ENCODE measurements at places on chromosomes 2 and 18.
A peak's percentile ranks its signal among the peaks of the same experiment; 100 is the strongest.

DNA sequence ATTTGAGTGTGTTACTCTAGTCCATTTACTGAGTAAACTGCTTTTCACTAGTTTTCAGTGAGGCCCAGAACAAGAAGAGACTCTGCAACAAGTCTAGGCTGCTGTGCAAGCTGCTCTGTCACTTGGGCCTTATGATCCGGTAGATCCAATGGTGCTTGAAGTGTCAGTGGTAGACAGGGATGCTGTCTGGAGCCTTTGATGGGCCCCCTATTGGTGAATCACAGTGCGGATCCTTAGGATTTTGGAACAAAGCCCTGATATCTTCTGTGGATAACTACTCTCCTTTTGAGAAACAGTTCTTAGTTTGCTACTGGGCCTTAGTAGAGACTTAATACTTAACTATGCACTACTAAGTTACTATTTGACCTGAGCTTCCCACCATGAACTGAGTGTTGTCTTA lies 150.2 kb downstream of the TMEFF2 start:
- no peak for DNase-seq

DNA sequence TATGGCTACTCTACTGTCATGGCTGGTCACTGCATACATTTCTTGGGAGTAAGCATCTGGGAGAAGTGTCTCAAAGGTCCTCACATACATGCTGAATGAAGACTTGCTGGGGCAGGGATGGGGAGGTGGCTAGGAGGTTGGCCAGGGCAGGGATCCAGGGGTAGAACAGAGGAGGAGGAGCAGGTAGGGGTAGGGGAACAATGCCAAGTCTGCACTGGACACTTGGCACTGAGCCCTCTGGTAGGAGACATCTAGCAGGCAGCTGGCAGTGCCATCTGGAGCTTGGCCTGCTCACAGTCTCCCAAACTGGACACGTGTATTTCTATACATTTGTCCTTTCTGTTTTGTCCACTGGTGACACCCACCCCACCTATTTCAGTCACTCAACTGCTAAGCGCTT lies 62.7 kb upstream of the REV1 start:
- DNase-seq: no peak

DNA sequence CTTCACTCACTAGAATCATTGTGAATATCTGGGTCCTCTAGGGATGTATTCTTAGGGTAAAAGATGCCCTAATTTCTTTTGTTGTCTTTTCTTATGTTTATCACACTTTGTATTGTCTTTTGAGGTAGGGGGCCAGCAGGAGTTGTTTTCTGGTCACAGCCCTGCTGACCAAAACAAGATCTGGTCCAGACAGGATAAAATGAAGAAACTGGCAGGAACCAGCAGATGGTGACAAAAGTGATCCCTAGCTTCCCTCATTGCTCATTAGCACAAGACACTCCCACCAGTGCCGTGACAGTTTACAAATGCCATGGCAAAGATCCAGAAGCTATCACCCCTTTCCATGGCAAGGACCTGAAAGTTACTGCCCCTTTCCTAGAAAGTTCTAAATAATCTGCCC lies 81.7 kb upstream of the CCDC85A start:
- DNase-seq: no peak

DNA sequence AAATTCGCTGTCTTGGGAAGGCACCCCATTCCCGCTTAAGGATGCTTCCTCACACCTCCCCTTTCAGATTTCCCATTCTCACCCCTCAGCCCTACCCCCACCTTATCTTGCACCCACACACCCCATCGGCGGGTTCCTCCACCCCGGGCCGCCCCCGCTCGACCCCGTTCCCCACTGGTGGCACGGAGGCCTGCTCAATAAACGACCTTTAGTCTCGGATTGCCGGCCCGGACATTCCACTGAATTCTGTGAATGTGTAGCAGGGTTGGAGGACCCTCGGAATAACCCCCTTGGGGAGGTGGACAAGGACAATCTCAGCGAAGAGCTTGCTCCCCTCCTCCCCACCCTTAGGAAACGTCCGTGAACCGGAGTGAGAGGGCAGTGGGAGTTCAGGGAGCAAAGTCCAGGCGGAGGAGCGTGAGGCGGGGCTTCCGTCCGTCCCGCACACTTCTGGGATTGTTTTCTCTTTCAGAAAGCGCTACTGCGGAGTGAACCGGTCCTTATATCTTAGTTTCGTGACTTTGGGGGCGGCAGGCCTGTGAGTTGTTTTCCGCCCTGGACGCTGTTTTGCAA lies 2.8 kb upstream of the LBX2 start:
- no peak for DNase-seq

DNA sequence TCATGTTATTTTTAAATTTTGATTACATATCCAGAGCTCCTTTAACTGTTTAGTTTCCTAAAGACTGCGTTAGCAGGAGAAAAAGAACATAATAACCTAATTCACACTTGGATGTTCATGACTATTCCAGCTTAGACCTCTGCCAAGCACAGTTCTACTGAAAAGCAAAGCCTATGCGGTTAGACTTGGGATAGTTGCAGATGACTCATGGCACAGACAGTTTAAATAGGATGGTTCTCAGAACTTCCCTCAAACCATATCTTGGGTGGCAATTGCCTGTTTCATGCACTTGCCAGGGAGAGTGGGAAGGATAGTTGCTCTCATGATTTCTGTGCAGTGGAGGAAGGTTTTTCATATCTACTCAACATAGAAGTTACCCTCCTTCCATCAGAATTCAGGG lies 149.7 kb upstream of the KLHL29 start:
- peak; percentile 50 for DNase-seq

- no peak for DNase-seq
Observed at GRCh38 chr18:78980777-78981380, 1.3 kb downstream of the SALL3 start.

DNA sequence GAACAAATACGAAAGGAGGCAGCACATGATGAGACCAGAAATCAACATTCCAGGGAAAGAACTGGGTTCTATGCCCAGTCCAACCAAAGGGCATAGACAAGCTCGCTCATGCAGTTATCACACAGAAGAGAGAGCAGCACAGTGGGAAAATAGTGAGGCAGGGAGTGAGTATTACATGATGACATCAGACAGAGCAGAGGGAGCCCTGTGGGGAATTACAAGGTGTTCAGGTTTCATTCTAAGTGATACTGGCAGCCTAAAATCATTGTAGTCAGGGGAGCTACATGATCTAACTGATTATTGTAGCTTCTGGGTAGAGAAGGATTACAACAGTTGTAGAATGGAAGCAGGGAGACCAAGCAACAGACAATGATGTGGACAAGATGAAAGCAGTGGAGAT lies 658.5 kb downstream of the ARHGAP15 start:
- DNase-seq: no peak

DNA sequence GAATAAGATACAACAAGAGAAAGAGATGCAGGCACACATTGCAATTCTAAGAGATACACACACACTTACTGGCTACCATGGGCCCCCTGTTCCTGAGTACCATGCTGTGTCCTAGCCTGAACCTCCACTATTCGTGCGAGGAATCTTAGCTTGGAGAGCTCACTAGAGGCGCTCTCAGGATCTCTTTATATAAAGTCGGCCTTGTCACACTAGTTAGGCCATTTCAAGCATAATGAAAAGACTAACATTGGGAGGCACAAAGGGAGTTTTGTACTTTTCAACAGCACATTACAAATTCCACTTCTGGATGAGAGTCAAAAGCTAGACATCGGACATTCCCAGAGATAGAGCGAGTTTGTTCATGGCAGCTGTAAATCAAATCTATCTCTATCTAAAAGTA lies 365.2 kb downstream of the DSEL start:
- no peak for DNase-seq

DNA sequence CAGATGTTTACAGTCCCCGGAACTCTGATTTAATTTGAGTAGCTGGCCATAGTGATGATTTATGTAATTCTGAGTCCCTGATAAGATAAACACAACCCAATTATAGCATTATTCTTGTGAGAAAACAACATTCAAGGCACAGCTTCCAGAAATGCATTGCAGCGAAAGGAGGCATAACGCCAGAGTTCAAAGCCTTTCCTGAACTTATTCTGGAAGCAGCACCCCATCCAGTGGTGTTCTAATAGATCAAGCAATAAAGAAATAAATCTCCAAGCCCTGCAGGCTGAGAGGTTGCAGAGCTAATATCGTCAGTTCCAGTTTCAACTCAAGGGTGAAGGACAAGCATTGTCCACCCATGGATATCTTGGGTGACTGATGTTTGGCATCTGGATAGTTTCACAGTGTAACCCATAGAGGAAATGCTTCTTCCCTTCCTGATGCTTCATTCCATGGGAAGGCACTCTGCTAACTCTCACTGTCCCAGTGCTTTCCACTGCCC lies 18.8 kb downstream of the CDH2 start:
- peak; percentile 6 for DNase-seq

- no peak for DNase-seq
Observed at GRCh38 chr2:230016844-230017243, 51.9 kb downstream of the SLC16A14 start.

DNA sequence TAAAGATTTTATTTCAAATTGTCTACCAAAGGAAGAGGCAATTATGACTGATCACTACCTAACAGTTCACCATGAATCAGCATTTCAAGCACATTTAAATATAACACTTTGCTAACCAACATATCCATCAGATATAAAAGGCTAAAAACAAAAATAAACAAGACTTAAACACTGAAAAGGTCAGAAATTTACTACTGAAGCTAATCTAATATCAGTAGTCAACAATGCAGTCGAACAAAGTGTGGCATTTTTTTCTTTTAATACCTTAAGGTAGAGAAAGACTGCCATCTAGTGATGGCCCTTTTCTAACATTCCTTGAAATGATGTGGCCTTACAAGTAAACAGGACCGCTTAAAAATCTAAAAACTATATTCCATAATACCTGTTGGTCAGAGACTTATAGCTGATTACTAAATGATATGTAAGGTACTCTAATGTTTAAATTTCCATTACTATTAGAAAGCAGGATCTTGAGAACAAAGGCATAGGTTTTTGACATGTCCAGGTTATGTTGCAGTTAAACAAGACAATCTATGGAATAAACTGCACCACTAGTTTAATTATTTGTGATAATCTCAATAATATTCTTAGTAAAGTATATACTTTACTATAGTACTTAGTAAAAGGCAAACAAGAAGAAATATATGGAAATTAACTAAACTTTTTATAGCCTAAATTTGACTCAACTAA lies 80.0 kb downstream of the EXOC6B start:
- DNase-seq: peak; percentile 51

DNA sequence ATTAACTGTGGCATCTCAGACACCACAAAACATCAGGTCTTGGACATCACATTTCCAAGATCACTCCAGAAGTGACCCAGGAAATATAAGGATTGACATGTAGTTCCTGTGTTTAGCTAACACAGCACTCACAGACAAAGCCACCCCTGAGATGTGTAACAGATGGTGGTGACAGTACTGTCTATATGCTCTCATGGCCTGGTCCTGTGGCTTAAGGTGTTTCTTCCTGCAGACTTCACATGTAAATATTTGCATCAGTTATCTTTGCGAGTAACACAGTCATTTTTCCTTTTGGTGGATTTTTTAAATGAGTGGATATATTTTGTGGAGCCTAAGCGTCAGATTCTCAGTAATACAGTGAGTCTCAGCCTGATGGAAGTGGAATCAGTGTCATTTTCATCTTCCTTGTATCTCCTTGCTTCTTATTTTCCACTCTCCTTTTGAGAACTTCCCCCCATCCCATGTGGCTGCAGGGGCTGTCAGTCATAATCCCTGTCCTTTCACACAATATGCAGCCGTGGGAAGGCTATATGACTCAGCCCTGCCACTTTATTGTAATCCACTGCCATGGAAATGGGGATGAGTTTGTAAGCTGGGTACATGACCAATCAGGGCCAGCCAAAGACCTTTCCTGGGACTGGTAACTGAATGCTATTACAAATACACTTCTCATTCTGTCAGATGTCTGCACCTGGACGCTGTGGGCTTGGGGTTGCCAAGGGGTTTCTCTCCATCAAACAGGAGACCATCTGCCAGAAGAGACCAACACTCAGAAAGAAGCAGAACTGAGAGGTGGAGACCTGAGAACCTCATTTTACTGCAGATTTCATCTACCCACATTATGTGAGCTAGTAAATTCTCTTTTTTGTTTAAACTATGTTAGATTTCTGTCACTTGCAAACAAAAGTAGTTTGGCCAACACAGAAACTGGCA lies 74.3 kb downstream of the ICOS start:
- DNase-seq: no peak

DNA sequence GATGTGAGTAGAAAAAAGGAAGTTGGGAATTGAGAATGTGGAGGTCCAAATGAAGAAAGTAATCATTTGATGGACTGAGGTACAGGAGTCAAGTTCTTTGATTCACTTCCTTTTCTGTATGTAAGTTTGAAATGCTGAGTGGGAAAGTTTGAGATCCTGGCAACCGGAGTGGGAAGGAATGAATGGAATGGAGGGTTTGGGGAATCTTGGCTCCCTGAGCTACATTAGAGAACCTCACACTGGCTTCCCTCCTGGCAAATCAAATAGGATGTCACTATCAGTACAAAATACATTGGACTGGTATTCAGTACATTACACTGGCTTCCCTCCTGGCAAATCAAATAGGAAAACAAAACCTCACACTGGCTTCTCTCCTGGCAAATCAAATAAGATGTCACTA lies 9.8 kb upstream of the RNF138 start:
- DNase-seq: peak; percentile 7

DNA sequence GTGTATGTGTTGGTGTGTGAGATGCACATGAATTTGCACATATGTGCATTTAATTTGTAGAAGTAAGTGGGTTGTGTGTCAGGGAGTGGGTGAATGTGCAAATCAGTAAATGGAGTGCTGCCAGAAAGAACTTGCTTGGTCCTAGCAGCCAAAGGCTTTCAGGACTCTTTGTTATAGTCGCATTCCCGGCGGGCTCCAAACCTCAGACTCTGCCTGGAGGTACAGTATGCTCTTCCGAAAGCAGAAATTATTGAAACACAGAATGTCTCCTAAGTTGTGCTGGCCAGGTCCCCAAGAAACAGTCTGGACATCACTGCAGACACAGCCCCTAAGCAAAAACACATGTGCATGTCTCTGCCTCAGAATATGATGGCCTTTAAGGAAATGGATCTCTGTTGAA lies 232.4 kb downstream of the INSIG2 start:
- no peak for DNase-seq

DNA sequence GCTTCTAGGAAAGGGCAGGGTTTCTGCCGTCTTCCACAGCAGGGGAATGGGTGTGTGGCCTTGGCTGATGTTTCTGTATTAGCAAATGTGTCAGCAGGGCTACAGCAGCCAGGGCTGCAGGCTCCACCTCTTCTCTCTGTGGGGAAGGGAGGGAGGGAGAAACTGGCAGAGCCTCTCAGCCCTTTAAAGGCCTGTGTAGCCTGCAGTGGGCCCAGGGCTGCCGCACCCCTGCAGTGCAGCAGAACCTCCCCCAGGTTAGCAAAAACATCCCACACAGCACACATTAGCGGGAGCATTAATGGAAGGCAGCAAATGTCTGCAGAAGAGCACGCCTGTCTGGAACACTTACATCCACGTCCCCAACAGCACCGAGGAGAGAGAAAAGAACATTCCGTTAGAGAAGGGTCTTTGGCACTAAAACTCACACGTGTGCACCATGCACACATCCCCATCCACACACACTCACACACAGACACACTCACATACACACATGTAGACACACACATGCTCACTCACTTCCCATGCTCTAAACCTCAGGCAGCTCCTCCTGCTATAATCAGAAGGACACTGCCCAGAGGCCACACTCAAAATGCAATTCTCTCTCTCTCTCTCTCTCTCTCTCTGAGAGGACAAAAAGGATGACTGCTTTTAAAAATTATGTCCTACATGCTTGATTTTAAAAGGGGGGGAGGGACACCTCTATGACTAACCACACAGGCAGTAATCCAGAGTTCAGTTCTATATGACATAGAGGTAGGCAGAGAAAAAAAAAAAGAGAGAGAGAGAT lies 24.1 kb downstream of the MRPL35 start:
- DNase-seq: peak; percentile 76
